ENCODE measurements at places on chromosomes 2 and 18. TPM values are rescaled to one million over a fixed set of nuclear protein-coding genes. Genes with fewer than 3 reads are reported as not detected.

GRCh38 chr18:22846088-22846683, 86.9 kb upstream of the RBBP8 start:
- peak; percentile 2 for DNase-seq

- no peak for DNase-seq
Measured at GRCh38 chr2:46351098-46351749, 54.0 kb downstream of the EPAS1 start.

DNA sequence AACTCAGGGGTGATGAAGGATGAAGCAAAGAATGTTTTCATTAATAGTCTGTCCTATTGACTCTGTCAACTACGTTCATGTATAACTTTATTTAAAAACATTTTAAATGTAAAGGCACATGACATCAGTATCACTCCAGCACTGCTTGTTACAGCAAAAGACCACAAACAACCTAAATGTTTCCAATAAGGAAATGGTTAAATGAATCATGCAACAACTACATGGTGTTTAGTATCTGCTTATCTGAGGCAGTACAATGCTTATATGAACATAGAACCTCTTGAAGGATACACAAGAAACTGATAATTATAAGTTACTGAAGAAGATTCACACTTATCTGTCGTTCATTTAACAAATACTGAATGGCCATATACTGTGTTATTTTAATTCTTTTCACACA, 8.4 kb downstream of the BARD1 start:
- DNase-seq, result no peak

DNA sequence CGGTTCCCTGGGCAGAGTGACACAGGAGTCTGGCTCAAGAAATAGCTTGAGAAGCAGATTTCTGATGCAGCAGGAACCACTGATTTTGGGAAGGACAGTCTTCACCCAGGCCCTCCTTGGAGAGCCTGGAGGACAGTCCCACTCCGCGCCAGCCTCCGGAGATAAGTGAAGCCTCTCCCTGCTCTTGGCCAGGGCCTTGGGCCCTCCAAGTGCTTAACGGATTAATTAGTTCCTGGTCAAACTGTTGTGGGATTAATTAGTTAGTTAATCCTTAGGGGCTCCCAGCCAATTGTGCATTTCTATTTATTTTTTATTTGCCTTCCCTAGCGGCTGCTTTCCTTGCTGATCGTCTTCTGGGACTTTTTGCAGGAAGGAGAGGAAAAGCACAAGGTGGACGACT, 19.6 kb downstream of the CPLX4 start:
- no peak for DNase-seq

GRCh38 chr2:39128919-39129391, 8.1 kb upstream of the SOS1 start:
- DNase-seq, result no peak

The LIPG gene
- 4.2 TPM for polyA plus RNA-seq

The AKAIN1 gene
- polyA plus RNA-seq, result not detected

The M1AP gene
- polyA plus RNA-seq, result not detected
